ENCODE measurements at places on chromosomes 7 and 10. TPM values are rescaled to one million over a fixed set of nuclear protein-coding genes. Genes with fewer than 3 reads are reported as not detected.

AOAH gene
- not detected for total RNA-seq

GRCh38 chr10:74988054-74988775 lies 123.2 kb upstream of the SAMD8 start:
- no peaks in the 10 kb centered on the region for H3K27me3 ChIP-seq
- no peaks in the 10 kb centered on the region for H3K36me3 ChIP-seq
- DNase-seq = no peak

DNA sequence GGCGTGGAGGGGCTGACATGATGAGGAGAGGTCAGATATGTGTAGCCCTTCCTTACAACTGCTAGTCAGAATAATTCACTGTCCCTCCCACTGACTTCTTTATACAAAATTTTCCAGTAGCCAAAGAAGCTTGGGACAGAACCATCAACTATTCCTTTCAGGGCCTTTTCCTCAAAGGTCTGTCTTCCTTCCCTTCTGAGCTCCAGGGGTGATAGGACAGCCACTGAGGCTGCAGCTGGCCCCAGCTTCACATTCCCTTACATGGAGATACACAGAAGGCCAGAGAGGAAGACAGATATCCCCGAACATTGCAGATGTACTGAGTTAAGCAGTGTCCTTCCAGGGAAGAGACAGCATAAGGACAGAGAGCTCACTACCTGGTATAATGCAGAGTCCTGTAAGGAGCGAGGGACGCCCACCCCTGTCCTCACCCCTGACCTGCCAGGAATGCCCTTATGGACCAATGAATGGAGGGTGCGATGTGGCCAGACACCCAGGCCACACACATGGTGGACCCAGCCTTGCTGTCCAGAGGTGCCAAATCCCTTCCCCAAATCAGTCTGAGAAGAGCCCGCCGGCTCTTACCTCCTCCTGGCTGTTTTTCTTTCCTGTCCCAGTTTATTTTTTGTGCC lies 754.7 kb downstream of the GRID1 start:
- no peak overlapping the region for H3K27ac ChIP-seq
- peaks cover 6% of the 10 kb centered on the region for H3K27me3 ChIP-seq
- H3K36me3 ChIP-seq = no peaks in the 10 kb centered on the region
- no peak overlapping the region for H3K4me3 ChIP-seq

DNA sequence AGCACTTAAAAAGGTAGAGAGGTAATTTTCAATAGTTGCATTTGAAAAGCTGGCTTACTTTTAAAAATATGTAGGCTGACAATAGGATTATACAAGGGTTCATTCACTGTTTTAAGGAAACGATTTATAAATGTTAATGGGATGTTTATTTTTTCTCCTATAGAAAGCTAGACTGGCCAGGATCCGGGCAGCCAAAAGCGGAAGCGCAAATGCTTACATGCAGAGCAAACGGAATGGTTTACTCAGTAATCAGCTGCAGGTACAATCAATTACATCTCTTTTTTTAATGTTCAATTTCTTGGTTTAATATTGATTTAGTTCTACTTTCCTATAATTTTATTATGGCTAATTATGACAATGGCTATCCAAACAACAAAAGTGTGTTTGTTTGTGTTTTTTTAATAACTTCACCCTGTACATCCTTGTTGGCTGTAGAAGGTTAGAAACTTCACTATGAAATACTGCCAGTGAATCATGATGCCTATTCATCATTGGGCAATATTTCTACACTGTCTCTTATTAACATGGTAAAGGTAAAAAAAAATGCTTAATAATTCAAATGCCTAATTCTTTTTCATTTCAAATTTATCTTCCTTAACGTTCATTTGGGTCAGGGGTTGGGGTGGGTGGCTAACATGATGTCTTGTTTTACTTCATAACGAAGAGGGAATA lies 116.4 kb downstream of the TSPAN12 start:
- no peaks in the 10 kb centered on the region for H3K27me3 ChIP-seq
- H3K27ac ChIP-seq = no peak overlapping the region
- no peak for DNase-seq
- no peaks in the 10 kb centered on the region for H3K36me3 ChIP-seq
- H3K4me1 ChIP-seq = no peaks in the 10 kb centered on the region

- no peak overlapping the region for H3K4me3 ChIP-seq
- DNase-seq = no peak
- no peaks in the 10 kb centered on the region for H3K4me1 ChIP-seq
- no peaks in the 10 kb centered on the region for H3K27me3 ChIP-seq
- H3K36me3 ChIP-seq = no peaks in the 10 kb centered on the region
Measured at GRCh38 chr10:72134785-72135767, 46.7 kb upstream of the SPOCK2 start.

AEBP1 gene
- total RNA-seq = 31.8 TPM

DNA sequence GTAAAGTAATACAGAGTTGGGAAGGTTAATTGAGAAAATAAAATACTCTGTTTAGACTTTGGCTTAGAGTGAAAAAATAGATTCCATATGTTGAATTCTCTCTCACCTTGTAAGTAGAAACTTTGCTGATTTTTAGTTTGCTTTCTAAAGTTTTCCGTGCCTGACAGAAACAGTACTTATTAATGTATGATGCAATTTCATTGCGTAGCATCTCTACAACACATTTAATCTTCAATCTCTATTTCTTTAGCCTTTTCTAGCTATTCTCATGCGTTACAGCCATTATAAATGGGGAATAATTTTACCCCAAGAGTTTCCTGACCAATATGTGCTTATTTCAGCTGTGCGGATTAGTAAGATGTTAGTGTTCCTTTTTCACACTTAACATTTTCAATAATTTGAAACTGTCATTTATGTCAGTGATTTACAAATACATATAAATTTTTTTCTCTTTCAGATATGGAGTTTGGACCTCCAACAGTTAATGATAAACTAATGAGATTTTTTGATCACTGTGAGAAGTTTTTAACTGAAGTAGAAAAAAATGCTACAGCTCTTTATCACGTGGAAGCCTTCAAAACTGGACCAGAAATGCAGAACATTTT lies 3.3 kb downstream of the MINPP1 start:
- peaks cover 9% of the 10 kb centered on the region for H3K36me3 ChIP-seq
- H3K4me1 ChIP-seq = peaks cover 6% of the 10 kb centered on the region
- H3K27me3 ChIP-seq = no peaks in the 10 kb centered on the region

DNA sequence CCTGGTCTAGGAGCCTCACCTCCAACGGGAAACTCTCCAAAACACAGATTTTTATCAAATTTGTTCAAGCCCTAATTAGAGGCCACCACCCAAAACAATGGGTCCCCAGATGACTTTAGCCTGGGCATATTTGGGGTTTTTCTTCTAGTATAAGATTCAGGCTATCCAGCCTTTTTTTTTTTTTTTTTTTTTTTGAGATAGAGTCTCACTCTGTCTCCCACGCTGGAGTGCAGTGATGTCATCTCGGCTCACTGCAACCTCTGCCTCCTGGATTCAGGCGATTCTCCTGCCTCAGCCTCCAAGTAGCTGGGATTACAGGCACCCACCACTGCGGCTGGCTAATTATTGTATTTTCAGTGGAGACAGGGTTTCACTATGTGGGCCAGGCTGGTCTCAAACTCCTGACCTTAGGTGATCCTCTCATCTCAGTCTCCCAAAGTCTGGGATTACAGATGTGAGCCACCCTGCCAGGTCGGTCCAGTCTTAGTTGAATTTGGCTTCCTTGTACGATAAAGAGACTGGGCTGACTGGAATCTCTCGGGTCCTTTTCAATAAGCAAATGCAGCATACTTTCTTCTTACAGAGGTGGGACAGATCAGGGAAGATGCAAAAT lies 91.4 kb upstream of the KLF6 start:
- no peak overlapping the region for H3K4me3 ChIP-seq
- DNase-seq = no peak
- no peaks in the 10 kb centered on the region for H3K27me3 ChIP-seq
- no peaks in the 10 kb centered on the region for H3K4me1 ChIP-seq
